Spleen (tissue), 13 donors: ENCODE measurements at places on chromosomes 3 and 15.

- DNase-seq: peak; percentile 19
Measured at GRCh38 chr15:66565741-66566144, at the start of gene LCTL. LCTL (minus strand) TSS chr15:66565998; CDS start chr15:66565365, 633 bp downstream.

- no peak for DNase-seq
Measured at GRCh38 chr15:64813075-64813474, 12.4 kb downstream of the PIF1 start.

- DNase-seq: no peak
Measured at GRCh38 chr3:165892565-165892964, 55.3 kb upstream of the BCHE start.

DNA sequence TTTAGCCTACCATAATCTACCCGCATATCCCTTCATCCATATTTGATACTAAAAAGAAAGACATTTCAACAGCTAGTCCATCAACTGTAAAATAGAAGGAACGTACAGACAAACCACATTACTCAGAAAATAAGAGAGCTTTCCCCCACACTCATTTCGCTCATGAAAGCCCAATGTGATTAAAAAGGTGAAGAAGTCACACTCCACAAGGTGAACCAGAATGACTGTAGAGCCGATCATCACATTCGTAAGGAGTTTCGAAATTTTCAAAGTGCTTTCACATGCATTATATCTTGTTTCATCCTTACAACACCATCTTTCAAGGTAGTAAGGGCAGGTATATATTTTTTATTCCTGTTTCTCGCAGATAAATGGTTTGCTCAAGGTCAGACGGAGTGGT, 225.3 kb downstream of the FOXP1 start:
- no peak for DNase-seq

- DNase-seq: no peak
Measured at GRCh38 chr3:180855956-180856355, 56.5 kb upstream of the FXR1 start.
